ENCODE measurements at places on chromosomes 3 and 15.

- DNase-seq, result no peak
These were observed 800.8 kb downstream of the MCTP2 start for GRCh38 chr15:95032156-95032555.

- no peak for DNase-seq
These were observed 477.6 kb downstream of the RAP2B start for GRCh38 chr3:153639631-153640030.

GRCh38 chr3:89923921-89924610 lies 816.6 kb downstream of the EPHA3 start:
- no peak for DNase-seq

GRCh38 chr3:186824430-186825139 lies 17.9 kb upstream of the ADIPOQ start:
- DNase-seq, result no peak

- no peak for DNase-seq
These were observed 141.6 kb downstream of the ECT2 start for GRCh38 chr3:172892158-172892557.

- DNase-seq, result no peak
These were observed 90.8 kb downstream of the ANP32A start for GRCh38 chr15:68729789-68730411.

DNA sequence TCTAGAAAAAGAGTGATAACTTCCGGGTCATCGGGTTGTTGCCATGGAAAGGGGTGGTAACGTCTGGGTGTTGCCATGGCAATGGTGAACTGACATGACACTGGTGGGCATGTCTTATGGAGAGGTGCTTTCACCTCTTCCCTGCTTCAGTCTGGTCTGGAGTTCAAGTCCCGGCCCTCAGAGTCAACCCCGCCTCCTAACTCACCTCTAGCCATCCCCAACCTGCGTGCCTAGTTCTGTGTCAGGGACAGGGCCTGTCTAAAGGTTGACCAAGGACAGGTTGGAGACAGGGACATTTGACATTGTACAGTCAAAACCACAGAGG lies 96.0 kb downstream of the LSM3 start:
- DNase-seq, result no peak

DNA sequence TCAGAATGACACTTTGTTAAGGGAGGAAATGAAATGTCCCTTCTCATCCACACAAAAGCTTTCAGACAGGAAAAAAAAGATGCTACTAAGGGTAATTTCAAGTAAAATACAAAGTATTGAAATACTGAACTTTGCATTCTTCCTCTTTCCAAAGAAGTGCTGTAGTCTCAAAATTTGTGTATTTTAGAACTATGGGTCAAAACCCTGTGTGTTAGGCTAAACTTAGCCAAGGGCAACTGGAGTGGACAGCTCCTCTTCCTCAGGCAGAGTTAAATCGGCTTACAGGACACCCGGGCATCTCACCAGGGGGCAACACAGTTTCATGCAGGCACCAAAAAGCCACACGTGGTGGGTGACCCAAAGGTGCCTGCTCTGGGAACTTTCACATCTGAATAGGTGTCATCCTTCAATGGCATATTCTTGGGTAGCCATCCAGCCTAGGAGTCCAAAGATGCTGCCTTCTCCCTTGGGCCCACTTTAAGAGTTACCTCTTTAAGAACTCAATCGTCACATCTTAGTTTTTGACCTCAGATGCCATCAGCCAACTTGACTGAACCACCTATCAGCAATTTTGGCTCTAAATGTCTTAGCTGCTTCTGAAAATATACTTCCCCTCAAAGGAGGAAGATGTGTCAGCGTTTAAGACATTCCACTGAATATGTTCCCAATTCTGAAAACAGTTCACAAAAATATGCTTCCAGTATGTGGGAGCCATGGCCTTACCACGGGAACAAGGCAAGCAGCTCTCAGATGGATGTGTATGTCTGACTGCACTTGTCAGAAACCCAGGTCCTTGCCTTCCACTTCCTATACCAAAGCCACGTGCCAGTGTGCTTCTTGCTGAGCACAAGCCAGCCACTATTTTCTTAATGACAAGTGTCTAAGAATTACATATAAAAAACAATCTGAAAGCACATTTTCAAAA lies 32.2 kb upstream of the MUC13 start:
- no peak for DNase-seq

DNA sequence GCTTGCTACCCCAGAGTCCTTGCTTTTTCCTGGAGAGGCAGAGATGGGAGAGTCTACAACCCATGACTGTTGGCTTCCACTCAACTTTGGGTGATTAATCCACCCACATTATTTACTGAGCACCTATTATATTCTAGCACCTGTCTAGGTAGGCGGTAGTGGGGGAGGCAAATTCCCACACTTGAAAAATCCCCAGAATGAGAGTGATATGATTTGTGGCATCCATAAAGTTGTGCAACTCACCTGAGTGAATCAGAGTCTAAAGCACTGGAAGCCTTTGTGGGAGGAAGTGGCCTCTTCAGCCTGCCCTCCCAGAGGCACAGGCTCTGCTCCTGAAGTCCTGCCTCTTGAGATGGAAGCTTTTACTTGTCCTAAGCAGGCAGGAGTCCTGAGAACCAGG lies 40.4 kb upstream of the CTNNB1 start:
- no peak for DNase-seq

DNA sequence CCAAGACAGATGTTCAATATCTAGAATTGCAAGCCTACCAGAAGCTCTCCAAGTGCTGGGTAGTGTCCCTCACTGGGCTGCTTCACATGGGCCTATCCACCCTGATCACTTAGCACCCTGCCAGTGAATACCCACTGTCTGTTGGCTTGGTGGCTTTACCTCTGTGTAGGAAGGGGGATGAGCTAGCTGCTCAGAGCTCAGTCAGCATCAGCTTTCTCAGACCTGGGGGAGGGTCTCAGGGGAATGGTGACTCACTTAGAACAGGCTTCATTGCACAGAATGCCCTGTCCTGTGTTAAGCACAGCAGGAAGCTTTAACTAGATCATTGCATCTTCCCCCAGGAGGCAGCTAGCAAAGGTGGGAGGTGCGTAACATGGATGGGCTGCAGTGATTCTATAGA lies 209.8 kb downstream of the PDCD6IP start:
- no peak for DNase-seq

GRCh38 chr15:80978685-80979329 lies 10.8 kb downstream of the MESD start:
- DNase-seq, result no peak

DNA sequence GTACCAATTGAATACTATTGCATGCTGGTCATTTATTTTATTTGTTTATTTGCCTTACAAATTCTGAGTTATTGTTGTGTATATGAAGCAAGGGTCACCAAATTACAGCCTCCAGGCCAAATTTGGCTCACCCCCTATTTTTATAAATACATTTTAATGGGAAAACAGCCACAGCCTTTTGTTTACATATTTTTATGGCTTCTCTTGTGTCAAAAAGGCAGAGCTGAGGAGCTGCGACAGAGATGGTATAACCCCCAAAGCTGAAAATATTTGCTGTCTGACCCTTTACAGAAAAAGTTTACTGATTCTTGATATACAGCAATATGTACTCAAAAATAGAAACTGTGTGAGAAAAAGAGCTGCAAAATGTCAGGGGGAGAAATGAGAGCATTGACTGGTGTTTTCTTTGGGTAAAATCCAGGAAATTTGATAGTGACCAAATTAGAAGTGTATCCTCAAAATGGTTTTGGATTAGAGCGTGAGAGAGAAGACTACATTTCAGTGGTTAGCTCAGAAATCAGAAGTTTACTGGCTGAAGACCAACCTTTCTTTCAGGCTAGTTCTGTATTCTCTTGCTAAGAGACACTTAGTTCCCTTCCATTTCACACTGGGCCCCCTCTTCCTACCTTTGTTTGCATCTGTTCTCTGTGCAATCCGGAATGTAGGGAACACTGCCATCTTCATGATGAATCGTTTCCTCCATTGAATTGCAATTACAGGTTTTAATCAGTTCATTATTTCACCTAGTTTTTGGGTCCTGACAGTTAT lies 757.8 kb downstream of the AGBL1 start:
- DNase-seq, result no peak

- no peak for DNase-seq
These were observed 46.5 kb downstream of the CYFIP1 start for GRCh38 chr15:22933641-22934061.

- no peak for DNase-seq
These were observed 1.2 kb upstream of the ANP32A start for GRCh38 chr15:68821841-68822381.

GRCh38 chr3:112858410-112859069 lies 11.9 kb upstream of the CD200R1L start:
- DNase-seq, result no peak

DNA sequence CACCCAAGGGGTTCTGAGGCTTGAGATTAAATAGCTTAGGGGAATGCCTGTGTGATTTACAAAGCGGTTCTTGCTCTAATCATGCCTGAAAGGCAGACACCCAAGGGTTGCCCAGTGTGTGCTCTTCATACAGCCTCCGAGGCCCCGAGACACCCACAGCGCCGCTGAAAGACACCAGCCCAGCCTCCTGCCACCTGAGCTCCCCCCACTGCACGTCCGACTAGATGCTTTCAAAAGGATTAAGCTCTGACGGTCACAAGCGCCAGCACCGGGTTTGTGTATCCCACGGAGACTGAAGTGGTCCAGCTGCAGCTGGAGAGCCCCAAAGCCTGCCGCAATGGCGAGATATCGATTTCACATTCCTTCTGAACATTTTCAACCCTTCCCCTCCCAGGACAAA lies 50.3 kb downstream of the SPATA12 start:
- no peak for DNase-seq

- no peak for DNase-seq
These were observed 22.5 kb downstream of the MAP2K5 start for GRCh38 chr15:67564968-67565345.

DNA sequence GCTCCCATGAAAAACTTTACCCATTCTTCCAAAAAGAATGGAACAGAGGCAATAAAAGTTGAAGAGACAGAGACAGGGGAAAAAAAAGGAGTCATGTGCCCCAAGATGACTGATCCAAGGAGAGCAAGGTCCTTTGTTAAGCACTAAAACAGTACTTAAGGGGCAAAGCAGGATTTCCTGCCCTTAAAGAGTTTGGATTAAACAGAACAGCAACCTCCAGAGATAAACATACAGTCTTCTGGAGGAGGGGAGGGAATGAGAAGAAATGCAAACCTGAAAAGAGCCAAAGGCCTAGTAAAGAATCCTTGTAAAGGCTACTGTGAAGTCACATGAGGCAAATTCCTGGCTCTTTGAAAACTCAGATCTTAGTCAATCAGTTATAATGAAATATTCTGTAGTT lies 38.2 kb downstream of the SHQ1 start:
- DNase-seq, result no peak

- DNase-seq, result no peak
These were observed 130.6 kb downstream of the CCNL1 start for GRCh38 chr3:157029365-157029790.
